RPMI7951 (cell line): ENCODE measurements at places on chromosomes 5 and 9. TPM values are rescaled to one million over a fixed set of nuclear protein-coding genes. Genes with fewer than 3 reads are reported as not detected.

Gene DBH
- not detected in 2 replicates for total RNA-seq

Gene PCDHB5
- total RNA-seq = 0.59 and 0.60 TPM in 2 replicates

Gene ASB6
- 10.3 and 12.2 TPM in 2 replicates for total RNA-seq

Gene CBY3
- not detected in 2 replicates for total RNA-seq

Gene LHX6
- under 0.01 and 0.12 TPM in 2 replicates for total RNA-seq

Gene MELK
- total RNA-seq = 94.6 and 121 TPM in 2 replicates

Gene NMUR2
- total RNA-seq = not detected in 2 replicates

Gene NIPAL4
- total RNA-seq = 0.10 and 0.48 TPM in 2 replicates

Gene SLCO6A1
- 0.29 and 0.60 TPM in 2 replicates for total RNA-seq

Gene LRRC19
- total RNA-seq = not detected in 2 replicates

Gene TSLP
- not detected in 2 replicates for total RNA-seq

Gene PDLIM4
- 0.48 TPM in 1 of 2 replicates, not detected in the other for total RNA-seq

Gene PELO
- 30.6 and 33.4 TPM in 2 replicates for total RNA-seq

Gene NFIB
- total RNA-seq = 6.4 and 9.1 TPM in 2 replicates

Gene FRMPD1
- not detected in 2 replicates for total RNA-seq

Gene IRGM
- total RNA-seq = not detected in 2 replicates

Gene CNTNAP3
- total RNA-seq = 0.12 and 0.39 TPM in 2 replicates

Gene FOXD4L4
- total RNA-seq = 0.20 TPM in 1 of 2 replicates, not detected in the other

Gene SPINK13
- total RNA-seq = not detected in 2 replicates
